Esophagus squamous epithelium (tissue), 5 donors: ENCODE measurements at places on chromosomes 1 and 21. TPM values are rescaled to one million over a fixed set of nuclear protein-coding genes. Genes with fewer than 3 reads are reported as not detected.

SPRR3 gene
- total RNA-seq: 22,357 TPM

RPE65 gene
- not detected for total RNA-seq

RAB25 gene
- 190 TPM for total RNA-seq

CCDC27 gene
- not detected for total RNA-seq

LDLRAD1 gene
- total RNA-seq: not detected

OR2L2 gene
- not detected for total RNA-seq

OPRD1 gene
- total RNA-seq: not detected

RABGGTB gene
- 92.3 TPM for total RNA-seq

CD101 gene
- total RNA-seq: 0.42 TPM

KCNH1 gene
- not detected for total RNA-seq

PRRX1 gene
- 2.2 TPM for total RNA-seq

OMA1 gene
- 36.8 TPM for total RNA-seq

ZNF683 gene
- total RNA-seq: not detected

CCDC24 gene
- total RNA-seq: 3.0 TPM
